GM06990 (cell line): ENCODE measurements at places on chromosomes 1 and 21.

GRCh38 chr1:234368320-234369032 lies 4.8 kb upstream of the COA6 start:
- DNase-seq = no peak

GRCh38 chr1:37858931-37859506 lies 373 bp downstream of the MTF1 start:
- no peak for DNase-seq

DNA sequence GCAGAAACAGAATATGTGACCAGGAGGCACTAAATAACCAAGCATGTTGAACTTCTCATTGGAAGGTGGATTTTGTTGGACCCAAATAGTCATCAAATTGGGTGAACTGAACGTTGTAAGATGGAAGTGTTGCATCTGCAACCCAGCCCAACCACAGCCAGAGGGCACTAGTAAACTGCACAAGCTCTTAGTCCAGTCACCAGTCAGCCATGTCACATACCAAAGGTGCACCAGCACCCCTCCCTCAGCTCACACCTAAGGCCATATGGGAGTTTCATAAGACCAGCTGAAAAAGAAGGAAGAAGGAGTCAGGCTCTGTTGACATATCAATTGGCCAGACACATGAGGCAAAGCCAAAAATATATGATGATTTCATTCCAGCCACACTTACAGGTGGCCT lies 481.7 kb upstream of the NR5A2 start:
- peak; percentile 9 for DNase-seq

DNA sequence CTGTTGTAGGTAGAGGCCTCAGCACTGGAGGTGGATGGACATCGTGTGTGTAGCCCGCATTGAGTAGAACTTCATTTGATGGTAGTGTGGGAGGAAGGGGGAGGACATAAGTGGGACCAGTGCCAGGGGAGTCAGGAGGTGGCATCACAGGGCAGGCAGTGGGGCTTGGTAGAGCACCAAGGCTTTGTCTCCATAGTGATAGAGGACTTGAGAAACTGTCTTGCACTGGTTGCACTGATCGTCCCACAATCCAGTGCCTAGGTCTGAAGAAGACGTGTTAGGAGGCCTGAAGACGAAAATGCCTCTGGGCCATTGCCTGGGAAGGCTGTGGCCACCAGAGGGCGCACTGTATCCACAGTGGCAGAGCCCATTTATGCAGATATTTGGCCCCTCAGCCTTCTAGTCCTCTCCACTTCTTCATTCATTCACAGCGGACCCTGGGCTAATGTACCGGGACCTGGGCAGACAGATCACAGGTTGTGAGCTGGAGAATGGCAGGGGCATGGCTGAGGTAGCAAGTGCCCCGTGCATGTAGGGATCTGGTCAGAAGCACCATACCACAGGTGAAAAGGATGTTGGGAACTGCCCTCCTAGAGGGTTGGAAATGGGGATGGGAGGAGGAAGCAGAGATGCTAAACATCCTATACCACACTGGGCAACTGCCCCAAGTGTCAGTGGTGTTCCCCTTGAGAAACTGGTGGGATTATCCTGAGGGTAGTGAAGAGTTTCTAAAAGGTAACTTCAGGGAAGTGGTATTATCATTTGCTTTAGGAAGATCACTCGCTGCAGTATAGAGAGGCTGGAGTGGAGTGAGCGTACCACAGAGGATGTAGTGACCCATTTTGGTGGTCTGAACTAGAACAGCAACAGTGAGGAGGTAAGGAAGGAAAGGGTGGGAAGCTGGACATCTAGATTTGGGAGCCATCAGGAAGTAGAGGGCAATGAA lies 95.3 kb downstream of the PIK3R3 start:
- DNase-seq = peak; percentile 66

DNA sequence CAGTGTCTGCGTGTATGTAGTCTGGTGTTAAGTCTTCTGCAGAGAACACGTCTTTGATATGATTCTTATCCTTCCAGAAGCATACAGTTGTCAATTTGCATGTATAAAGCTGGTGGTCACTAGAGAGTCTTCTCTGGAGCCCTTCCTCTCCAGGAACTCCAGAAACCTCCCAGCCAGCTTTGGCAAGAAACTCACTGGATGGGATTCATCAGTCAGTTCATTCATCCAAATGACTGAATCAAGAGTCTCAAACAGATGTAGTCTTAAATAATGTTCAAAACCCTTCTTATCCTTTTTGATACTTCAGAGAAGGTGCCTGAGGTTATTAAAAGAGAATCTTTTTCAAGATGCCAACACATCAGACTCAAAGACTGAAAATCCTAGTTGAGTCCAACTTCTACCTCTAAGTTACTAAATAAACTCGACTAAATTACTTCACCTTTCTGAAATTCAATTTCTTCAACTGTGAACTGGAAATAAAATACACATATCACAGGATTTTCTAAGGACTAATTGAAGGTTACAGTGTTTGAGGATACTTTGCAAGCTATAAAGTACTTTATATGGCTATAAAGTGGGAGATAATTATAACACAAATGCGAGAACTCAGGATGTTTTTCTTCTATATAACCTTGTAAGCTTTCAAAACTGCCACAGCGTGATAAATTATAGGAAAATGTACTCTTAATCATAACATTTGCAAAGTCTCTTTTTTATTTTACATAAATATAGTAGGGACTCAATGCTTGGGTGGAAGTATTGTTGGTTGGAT lies 252.4 kb downstream of the FGGY start:
- no peak for DNase-seq
